ENCODE measurements at places on chromosomes 1 and 21.

DNA sequence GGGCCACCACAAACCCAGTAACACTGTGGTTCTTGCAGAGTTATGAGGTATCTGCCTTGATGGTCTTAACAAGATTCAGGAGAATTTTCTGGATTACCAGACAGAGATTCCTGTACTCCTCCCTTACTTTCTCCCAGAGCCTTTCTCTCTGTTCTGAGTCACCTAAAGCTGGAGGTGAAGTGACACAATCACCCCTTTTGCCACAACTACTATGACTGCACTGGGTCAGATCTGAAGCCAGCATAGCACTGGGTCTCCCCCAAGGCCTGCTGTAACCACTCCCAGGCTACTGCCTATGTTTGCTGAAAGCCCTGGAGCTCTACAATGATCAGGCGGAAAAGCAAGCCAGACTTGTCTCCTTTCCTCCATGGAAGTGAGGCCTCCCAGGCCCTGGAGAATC lies 156.7 kb upstream of the NEGR1 start:
- no peak for DNase-seq

DNA sequence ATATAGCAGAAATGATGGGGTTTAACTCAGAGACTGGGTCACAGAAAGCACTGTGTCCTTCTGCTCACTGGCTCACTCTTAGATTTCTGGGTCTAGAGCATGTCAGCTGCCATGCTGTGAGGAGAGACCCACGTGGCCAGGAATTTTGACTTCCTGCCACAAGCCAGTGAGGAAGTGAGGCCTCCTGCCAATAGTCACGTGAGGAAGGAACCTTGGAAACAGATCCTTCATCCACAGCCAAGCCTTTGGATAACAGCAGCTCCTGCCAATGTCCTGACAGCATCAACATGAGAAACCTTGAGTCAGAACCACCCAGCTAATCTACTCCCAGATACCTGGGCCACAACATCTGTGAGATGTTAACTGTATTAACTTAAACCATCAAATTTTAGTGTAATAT lies 114.5 kb upstream of the PLPPR5 start:
- DNase-seq = no peak

DNA sequence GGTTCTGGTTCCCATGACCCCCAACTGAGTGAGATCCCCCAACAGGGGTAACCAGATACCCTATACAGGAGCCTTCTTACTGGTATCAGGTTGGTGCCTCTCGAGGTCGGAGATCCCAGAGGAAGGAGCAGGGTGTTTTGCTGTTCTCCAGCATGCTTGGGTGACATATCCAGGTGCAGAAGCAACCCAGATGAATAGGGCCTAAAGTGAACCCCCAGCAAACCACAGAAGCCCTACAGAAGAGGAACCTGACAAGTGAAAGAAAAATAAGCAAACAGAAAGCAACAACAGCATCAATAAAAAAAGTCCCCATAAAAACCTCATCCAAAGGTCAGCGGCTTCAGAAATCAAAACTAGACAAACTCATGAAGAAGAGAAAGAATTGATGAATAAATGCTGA lies 633.4 kb upstream of the CXADR start:
- no peak for DNase-seq

GRCh38 chr1:39262802-39263201 lies 58.3 kb downstream of the MACF1 start:
- no peak for DNase-seq

GRCh38 chr1:93578911-93579825 lies 102.5 kb downstream of the BCAR3 start:
- no peak for DNase-seq

- no peak for DNase-seq
Measured at GRCh38 chr1:65526049-65526556, 105.6 kb downstream of the LEPR start.

DNA sequence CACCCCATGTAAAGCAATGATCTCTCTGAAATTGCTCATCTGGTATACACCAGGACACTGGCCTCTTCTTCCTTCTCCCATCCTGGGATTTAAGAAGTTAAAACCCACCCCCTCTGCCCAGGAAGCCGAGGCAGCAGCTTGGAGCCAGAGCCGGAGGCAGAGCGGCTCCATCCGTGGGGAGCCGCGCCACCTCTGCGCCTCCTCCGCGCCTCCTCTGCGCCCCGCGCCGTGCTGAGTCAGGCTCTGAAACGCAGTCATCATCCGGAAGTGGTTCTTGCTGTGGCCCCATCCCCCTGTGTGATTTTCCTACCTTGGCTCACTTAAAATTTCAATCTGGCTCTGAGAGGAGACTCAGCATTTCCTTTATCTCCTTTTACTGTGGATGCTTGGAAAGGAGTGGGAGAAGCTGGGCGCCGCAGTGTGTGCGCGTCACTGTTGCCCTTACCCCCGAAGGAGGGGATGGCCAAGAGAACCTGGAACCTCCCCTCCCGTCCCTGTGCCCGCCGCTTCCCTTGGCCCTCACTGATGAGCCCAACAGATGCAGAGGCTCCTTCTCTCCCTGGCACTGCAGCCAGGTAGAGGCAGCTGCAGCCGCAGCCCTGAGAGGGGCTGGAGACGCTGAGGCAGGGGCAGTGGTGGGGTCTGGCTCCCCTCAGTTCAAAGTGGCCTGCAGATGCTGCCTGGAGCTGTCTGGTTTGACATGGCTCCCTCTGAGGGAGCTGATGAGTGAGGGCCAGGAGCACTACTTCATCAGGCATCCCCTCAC lies 15.3 kb upstream of the NPHP4 start:
- DNase-seq = no peak

DNA sequence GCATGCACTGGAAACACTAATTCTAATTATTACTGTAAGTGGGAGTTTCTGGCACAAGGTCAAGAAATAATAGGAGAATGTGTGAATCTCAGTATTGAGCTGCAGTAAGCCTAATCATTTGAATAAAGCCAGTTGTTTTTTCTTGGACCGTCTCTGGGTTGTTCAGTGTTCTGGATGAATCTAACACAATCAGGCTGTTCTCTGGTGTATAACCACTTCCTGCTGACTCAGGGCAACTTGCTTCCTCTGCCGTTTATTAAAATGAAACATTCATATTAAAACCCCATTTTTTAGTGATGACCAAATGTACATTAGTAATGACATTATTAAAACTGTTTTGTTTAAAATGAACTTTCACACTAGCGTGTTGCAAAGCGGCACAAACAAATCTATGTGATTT lies 273.1 kb upstream of the SNX7 start:
- peak; percentile 22 for DNase-seq

- DNase-seq = no peak
Measured at GRCh38 chr21:41507521-41508414, at the start of gene TMPRSS2. Gene TMPRSS2 (minus strand): TSS chr21:41508158. CDS start chr21:41498133, 10,025 bp downstream.

DNA sequence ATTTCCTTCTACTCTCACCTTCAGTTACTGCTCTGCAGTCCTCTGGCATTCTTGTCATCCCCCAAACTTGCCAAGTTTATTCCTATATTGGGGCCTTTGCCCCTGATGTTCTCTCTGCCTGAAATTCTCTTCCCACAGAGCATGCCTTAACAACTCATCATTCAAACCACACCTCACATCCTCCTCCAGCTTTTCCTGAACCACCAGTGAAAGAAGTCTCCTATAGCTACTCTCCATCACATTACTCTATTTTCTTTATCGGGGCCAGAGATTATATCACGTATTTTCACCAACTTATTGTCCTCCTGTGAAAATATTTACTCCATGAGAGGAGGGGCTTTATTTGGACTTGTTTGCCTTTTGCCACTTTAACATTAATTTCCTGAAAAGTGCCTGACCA lies 32.1 kb downstream of the EXTL2 start:
- DNase-seq = no peak

DNA sequence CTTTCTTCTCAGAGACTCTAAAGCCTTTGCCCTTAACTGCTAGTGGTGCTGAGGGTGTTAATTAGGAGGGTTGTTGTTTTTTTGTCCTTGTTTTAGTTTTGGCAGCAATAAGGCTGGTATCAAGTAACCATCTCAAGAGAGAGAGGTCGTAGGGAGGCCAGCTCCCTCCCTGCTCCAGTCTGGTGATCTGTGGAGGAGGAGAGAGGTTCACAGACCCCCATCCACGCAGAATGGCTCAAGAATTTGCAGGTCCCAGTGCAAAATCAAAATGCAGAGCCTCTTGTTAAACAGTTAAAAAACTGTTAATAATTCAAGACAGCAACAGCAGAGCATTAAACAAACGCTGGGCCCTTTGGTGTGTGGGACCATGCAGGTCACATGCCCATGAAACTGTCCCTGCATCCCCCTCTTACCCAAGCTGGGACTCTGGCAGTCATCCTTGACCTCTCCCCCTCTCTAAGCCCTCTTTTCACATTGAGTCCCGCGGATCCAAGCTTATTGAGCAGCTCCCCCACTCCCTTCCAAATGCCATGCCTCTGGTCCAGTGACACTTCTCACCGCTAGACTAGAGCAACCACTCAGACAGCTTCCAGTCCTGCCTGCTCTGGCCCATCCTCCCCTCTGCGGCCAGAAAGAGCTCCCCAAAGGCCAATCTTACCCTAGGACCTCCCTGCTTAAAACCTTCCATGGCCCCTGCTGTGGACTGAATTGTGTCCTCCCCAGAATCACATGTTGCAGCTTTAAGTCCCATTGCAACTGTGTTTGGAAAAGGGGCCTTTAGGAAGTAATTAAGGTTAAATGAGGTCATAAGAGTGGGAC lies 47.7 kb upstream of the RPL11 start:
- no peak for DNase-seq

GRCh38 chr1:1246577-1247340 lies at the start of gene C1QTNF12:
Gene C1QTNF12 (minus strand): TSS chr1:1246722. CDS start chr1:1246690, 32 bp downstream.
- no peak for DNase-seq

DNA sequence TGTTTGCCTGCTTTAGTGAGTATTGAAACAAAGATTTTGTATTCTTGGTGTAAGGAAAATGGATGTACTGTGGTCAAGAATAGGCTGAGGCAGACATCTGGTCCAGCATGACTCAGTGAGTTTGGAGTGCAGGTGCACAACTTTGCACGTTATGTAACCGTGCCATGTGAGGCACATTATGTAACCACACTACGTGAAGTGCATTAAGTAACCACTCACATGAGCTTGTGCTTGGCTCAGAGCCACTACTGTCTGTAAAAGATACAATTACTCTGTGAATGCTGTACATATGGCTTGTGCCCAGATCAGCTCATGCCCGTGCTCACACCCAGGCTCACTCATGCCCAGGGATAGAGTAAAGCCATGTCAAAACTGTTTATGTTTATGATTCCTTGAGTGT lies 216.8 kb downstream of the CTH start:
- no peak for DNase-seq
